Activated T-helper 1 cell treated with Interleukin-2 at 50 U/mL for 16 hours (primary cell): ENCODE measurements at places on chromosomes 7 and 10.

- DNase-seq, result no peak
These were observed 27.1 kb downstream of the DUSP5 start for GRCh38 chr10:110524859-110525232.

DNA sequence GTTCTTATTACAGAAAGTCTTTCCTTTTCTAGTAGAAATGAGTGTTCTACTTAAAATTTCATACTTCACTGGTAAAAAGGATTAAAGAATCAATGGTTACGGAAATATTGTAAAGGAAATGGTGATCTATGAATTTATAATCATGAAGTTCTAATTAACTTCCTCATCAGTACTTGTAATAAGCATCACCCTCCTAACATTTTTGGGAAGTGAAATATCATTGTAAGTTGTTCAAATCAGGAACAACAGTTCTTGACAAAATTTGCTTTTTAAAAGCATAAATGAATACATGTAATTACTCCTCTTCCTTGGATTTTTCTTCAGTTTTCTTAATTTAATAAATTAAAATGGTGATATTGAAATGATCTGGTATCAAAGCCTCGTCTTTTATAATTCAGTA, 5.6 kb upstream of the PCGF5 start:
- no peak for DNase-seq

GRCh38 chr10:101601541-101601940, 13.4 kb downstream of the DPCD start:
- no peak for DNase-seq

GRCh38 chr10:102710609-102711008, 3.6 kb downstream of the ARL3 start:
- no peak for DNase-seq

DNA sequence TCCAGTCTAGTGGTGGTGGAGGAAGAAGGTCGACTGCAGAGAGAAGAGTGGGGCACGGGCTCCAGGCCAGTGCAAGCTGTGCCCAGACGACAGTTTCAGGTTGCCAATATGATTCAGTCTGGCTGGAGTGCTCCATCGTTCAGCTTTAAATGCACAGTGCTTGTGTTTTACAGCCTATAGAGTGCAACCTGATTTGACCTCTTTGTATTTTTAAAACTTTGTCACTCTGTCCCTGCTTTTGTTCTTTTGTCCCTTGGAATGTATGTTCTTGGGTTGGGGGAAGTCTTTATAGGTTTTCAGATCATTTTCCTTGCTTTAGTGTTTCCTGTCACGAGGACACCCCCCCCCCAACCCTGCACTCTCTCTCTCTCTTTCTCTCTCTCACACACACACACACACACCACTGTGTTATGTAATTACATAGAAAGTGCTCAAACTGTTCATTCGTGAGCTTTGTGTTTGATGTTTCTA, 198.0 kb downstream of the CAMK1D start:
- no peak for DNase-seq
